ENCODE measurements at places on chromosomes 12 and 14. TPM values are rescaled to one million over a fixed set of nuclear protein-coding genes. Genes with fewer than 3 reads are reported as not detected.

ACACB gene
- total RNA-seq = 11.9 TPM

MYH6 gene
- 0.13 TPM for total RNA-seq

KRT1 gene
- total RNA-seq = not detected

ACSS3 gene
- not detected for total RNA-seq

SERPINA3 gene
- total RNA-seq = 12.5 TPM

SALL2 gene
- 0.69 TPM for total RNA-seq

COL2A1 gene
- total RNA-seq = 0.12 TPM

SLC35F4 gene
- not detected for total RNA-seq

HOXC4 gene
- total RNA-seq = 2.8 TPM

TAS2R46 gene
- total RNA-seq = not detected

CLEC4C gene
- not detected for total RNA-seq

PRB2 gene
- not detected for total RNA-seq

RALGAPA1 gene
- 8.0 TPM for total RNA-seq

SPX gene
- 4.0 TPM for total RNA-seq

DBX2 gene
- total RNA-seq = not detected

KLRK1 gene
- not detected for total RNA-seq

EFS gene
- total RNA-seq = not detected

GLT8D2 gene
- total RNA-seq = 0.20 TPM

IL22 gene
- total RNA-seq = not detected

CD4 gene
- total RNA-seq = not detected

SRRM4 gene
- not detected for total RNA-seq

C1R gene
- 49.7 TPM for total RNA-seq

KLHL28 gene
- total RNA-seq = 6.1 TPM

GPR137C gene
- 0.05 TPM for total RNA-seq

DAO gene
- total RNA-seq = not detected

KCNH3 gene
- 2.1 TPM for total RNA-seq

IL31 gene
- total RNA-seq = not detected

C12orf56 gene
- 0.03 TPM for total RNA-seq

CDH24 gene
- total RNA-seq = 3.2 TPM

EIF2B2 gene
- total RNA-seq = 82.7 TPM

ACSM4 gene
- not detected for total RNA-seq

DCN gene
- total RNA-seq = 0.22 TPM

NKX2-1 gene
- 0.10 TPM for total RNA-seq

NRDE2 gene
- total RNA-seq = 9.1 TPM

SLC41A2 gene
- 20.4 TPM for total RNA-seq
